Colonic mucosa (tissue), 4 donors: ENCODE measurements at places on chromosomes 3 and 15. TPM values are rescaled to one million over a fixed set of nuclear protein-coding genes. Genes with fewer than 3 reads are reported as not detected.
A peak's percentile ranks its signal among the peaks of the same experiment; 100 is the strongest.

DNA sequence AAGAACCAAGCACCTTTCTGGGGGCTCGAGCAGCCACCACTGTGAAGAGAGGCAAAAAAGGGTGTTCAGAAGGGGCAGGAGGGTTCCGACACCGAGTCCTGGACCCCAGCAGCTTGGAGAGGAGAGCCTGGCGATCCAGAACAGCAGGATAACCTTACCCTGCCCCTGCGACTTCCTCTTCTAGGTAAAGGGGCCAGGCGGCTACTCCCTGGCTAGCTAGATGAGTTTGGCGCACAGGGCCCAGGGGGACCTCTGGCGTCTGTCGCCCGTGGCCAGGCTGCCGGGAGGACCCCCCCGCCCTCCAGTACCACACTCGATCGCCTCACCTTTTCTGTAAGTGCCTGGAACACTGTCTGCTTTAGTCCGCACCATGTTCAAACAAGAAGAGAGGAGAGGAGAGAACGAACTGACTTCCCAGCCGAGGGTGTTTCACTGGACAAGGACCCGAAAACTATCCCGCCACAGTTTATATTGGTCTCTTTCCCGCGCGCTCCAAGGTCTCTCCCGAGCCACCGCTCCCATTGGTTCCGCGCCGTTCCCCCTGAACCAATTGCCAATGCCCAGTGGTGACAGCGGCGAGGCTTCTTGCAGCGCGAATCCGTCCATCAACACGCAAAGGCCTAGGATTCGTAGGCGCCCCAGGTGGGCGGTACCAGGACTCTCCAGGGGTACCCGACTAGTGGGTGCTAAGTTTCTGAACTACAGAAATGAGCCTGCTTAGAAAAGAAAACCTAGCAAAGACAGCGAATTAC is at the start of gene PCLAF:
PCLAF (minus strand) TSS at position 442 of the 752 bp plus-strand sequence; CDS start at position 372, 70 bp downstream.
- DNase-seq, result peak; percentile 97

Gene SEMA7A
- 1.8 TPM for total RNA-seq

Gene TGM5
- total RNA-seq, result not detected

DNA sequence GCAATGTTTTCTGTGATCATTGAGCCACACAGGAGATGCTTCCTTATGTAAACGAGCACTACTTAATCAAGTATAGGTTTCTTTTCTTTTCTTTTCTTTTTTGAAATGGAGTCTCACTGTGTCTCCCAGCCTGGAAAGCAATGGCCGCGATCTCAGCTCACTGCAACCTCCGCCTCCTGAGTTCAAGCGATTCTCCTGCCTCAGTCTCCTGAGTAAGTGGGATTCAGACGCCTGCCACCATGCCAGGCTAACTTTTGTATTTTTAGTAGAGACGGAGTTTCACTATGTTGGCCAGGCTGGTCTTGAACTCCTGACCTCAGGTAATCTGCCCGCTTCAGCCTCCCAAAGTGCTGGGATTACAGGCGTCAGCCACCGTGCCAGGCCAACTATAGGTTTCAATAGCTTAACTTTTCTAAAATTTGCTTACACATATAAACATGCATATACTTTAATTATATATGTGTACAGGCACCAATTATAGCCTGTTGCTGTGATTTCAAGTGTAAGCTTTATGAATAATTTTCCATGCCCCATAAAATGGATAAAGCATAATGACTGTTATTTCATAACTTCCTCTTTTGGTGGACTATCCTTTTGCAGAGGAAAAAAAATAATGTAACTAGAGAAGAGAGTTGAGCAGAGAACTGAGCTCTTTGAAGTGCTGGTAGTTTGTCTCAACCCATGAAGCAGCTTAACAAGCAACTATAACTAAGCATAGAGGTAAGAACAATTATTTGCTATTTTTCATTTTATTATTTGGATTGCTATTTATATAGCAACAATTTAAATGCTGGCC is 24.8 kb upstream of the MBNL1 start:
- DNase-seq, result no peak

Gene SEMA3G
- 2.4 TPM for total RNA-seq

- no peak for DNase-seq
Measured at GRCh38 chr15:73732930-73733329, 20.2 kb downstream of the INSYN1 start.
